Fibroblast of the conjunctiva (primary cell): ENCODE measurements at places on chromosomes 7 and 10.

DNA sequence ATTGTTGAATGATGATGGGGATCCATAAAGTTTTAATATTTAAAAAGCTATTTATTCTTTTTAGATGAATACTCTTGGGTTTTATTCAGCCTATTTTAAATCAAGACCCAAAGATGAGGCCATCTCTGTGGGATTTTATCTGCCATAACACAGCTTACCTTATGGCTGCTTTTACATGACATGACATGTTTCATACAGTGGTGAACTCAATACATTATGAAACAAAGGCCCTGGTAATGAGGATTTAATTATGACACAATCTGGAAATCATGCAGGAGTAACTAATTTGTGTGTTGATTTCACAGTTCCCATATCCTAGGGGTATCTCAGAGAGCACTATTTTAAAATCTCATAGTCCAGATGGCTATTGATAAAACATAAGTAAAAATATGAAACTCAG lies 661.8 kb upstream of the FZD8 start:
- no peak for DNase-seq

DNA sequence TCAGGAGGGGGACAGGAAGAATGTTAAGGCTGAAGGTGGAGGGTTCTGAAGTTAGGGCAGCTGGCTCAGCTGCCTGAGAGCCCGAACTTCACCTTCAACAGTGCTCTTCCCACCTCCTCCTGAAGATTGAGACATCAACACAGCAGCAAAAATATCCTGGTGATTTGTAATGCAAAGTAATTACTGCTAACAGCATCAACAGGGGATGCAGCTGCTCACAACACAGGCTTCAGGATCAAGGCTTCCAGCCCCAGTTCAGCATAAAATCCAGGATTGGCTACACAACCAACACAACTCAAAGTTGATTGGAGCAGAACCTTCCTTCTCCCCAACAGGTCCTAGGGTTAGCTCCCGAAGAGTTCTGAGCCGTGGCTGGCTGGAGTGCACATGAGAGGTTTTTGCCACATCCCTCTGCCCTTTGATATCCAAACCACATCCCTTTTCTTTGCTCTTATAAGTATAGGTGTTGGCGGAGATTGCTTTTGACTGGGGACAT lies 242.4 kb downstream of the KIAA1217 start:
- no peak for DNase-seq

GRCh38 chr10:12279281-12279680 lies 70.1 kb upstream of the CAMK1D start:
- no peak for DNase-seq

DNA sequence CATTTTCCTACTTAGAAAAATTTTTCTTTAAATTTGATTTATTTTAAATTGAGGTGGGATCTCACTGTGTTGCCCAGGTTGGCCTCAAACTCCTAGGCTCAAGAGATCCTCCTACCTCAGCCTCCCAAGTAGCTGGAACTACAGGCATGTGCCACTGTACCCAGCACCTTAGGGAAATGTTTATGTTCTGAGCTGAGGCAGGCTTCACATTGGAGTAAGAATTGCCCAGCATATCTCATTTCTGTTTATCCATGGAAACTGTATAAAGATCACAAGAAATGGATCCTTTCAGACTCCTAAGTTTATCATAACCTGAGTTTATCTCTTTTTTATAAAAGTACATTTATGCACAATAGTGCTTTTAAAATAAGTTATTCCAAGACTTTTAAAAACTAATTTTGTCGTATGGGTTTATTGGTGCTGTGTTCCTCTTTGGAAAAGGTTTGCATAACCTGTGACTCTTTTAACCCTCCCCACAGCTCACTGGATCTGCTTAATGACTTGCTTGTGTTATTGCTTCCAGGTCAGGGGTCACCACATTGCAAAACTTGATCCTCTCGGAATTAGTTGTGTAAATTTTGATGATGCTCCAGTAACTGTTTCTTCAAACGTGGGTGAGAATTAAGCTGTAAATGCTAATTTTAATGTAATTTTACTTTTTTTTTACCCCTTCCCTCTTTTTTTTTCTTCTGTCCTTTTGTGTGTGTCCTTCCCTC lies 40.7 kb downstream of the OGDH start:
- no peak for DNase-seq

DNA sequence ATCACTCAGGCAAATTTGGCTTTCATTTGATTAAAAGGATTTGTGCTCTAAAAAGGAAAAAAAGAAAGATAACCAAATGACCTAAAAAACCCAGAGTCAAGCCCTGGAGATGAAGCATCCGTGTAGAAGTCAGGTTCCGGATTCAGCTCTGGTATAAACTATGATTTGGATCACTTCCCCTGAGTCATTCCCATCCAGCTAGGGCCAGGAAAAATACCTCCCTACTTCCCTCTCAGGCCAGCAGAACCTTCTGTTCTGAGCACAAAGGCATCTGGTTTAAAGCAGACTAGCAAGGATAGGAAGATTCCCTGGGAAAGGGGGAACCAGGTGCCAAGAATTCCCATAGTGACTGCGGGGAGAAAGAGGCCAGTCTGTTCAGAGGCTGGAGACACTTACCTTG lies 25.7 kb upstream of the NDST2 start:
- no peak for DNase-seq

DNA sequence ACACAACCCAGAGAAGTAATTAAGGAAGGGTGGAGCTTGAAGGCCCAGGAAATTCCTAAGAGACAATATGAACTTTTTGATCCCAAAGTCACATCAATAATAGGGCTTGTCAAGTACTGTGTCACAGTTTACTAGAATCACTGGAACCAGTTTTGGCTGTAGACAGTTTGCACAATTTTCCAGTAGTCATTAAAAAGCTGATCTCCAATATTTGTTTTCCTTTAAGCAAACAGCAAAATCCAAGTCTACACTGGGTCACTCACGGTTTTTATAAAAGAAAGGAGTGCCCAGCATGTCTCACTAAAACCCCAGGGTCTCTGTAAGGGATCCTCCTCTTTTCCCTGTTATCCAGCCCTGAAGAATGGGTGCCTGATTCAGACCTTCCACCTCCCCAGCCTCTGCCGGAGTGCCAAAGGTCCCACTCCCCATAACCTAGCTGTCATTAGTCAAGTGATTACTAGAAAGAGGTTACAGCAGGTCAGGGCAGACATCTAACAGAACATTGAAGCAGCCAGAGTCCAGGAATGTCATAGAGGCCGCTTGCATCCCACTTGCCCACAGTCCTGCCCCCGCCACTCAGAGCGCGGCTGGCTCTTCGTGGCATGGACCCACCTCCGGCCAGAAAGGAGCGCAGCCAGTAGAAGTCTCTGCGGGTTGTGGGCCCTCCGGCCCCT lies 552 bp downstream of the SLC25A16 start:
- DNase-seq = no peak

DNA sequence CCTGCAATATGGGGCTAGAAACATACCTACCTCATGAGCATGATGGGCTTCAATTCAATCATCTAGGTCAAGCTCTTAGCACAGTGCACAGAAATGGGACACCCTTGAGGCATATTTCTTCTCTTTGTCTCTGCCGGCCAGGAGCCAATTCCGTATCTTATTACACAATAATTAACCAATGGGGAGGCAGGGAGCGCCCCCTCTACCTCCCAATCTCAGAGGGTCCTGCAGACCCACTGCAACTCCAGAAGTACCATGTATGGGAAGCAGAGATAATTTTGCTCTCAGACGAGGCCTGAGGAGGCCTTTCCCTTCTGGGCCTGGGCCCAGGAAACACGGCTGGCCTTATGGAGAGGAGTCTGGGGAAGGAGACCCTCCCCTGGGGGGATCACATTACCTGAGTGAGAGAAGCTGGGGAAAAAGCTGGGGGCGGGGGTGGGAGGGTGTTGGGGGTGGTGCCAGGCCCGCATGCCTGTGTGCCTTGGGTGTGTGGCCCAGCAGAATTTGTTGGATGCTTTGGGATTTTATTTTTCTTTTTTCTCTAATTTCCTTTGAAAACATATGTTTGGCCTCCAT lies 155.5 kb downstream of the UBE2H start:
- no peak for DNase-seq

- no peak for DNase-seq
These were observed 106.6 kb downstream of the ADAM22 start for GRCh38 chr7:88040694-88041093.

DNA sequence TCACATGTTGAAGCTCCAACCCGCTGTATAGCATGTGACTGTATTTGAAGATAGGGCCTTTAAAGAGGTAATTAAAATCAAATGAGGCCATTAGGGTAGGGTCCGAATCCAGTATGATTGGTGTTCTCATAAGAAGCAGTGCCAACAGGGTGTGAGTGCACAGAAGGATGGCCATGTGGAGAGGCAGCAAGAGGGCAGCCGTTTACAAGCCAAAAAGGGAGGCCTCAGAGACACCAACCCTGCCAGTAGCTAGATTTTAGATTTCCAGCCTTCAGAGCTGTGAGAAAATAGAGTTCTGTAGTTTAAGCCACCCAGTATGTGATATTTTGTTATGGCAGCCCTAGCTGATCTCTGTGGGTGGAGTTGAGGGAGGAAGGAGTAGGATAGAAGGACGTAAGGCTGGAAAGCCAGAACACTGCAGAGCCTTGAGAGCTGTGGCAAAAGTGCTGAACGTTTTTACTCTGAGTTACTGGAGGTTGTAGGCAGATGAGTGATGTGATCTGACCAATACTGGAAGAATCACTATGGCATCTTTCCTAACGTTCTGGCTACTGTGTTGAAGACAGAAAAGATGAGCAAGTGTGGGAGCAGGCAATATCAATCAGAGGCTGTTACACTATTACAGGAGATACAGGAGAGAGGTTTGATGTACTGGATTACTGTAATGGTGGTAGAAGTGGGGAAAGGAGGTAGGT lies 334.9 kb downstream of the ELMO1 start:
- DNase-seq = no peak

GRCh38 chr10:123101872-123102271 lies 33.9 kb upstream of the HMX3 start:
- no peak for DNase-seq

GRCh38 chr10:96125142-96125515 lies 5.0 kb upstream of the ZNF518A start:
- no peak for DNase-seq

GRCh38 chr7:13466874-13467547 lies 522.5 kb downstream of the ETV1 start:
- DNase-seq = no peak

DNA sequence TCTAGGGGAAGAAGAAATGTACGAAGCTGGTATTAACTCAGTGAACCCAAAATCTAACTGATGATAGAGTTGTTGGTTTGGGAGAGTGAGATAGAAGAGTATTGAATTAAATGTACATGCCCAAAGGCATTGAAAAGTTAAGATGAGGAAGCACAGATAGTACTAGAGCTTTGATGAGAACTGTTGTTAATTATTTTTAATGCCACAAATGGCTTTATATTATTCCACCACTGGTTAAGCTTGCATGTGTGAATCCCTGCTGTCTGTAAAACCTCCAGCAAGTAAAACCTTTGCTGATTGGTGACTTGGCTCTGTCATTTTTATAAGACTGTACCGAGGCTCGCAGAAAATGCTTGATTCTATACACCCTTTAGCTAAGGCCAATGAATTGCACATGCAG lies 382.7 kb upstream of the LRGUK start:
- no peak for DNase-seq

DNA sequence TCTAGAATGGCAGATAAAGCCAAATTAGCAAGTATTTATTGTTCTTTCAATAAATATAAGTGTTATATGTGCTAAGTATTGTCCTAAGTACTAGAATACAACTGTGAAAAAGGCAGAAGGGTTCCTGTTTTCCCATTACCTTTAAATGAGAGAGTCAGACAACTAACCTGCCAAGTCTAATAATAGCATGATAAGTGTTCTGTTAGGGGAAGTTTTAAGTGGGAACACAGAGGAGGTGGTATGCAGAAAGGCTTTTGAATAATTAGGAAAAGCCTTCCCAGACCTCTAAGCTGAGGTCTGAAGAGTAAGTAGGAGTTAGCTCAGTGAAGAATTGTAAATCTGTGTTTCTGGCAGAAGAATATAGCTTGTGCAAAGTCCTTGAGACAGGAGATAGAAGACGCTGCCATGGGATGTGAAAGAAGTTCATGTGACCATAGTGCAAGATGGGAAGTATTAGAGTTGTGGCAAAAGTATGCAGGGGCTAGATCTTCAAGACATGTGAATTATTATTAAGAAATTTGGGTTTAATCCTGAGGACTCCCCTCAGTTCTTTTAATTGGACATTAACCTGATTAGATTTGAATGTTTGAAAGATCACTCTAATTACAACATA lies 12.5 kb downstream of the SHOC2 start:
- DNase-seq = no peak

- DNase-seq = no peak
These were observed 57.9 kb downstream of the ZNF22 start for GRCh38 chr10:45058580-45058979.
